ENCODE measurements at places on chromosomes 4 and X. TPM values are rescaled to one million over a fixed set of nuclear protein-coding genes. Genes with fewer than 3 reads are reported as not detected.

Gene IL2RG
- 33.1 TPM for total RNA-seq

GRCh38 chr4:40289366-40290188 is 45.6 kb upstream of the CHRNA9 start:
- no peak for DNase-seq
- H3K36me3 ChIP-seq = no peaks in the 10 kb centered on the region
- H3K27ac ChIP-seq = no peak overlapping the region
- H3K4me3 ChIP-seq = no peak overlapping the region
- no peaks in the 10 kb centered on the region for H3K27me3 ChIP-seq

Gene DUSP21
- not detected for total RNA-seq

DNA sequence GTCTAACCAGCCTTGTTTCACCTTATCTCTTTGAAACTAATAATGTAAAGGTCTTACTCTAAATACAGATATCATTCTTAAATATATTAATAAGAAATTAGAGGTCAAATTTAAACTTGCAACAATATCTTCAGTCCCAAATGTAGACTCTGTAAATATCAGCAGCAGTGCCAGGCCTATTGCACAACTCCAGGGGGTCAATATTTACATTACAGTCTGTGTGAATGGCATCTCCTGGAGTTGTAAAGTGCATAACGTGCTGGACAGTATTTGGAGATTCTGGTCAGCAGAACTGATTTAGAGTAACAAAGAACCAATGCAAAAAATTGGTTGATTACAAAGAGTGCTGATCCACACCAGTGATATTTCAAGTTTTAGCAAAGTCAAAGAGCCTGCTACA is 1225.9 kb downstream of the PCDH19 start:
- H3K27ac ChIP-seq = no peak overlapping the region
- no peaks in the 10 kb centered on the region for H3K36me3 ChIP-seq
- H3K27me3 ChIP-seq = no peaks in the 10 kb centered on the region
- no peak for DNase-seq

DNA sequence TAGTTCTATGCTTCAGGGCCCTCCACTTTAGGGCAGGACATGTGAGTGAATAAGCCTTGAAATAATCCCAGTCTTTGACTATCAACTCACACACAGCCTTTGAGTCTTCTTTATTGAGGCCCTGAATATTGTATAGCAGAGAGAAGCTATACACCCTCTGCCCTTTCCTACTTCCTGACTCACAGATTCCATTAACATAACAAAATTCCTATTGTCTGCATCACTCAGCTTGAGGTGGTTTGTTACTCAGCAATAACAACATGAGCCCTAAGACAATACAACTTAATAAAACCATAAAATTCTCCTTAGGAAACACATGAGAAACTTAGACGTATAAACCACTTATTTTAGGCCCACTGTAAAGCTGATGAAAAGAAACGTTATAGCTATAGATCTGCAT is 680.3 kb upstream of the DIAPH2 start:
- H3K4me1 ChIP-seq = no peaks in the 10 kb centered on the region
- H3K36me3 ChIP-seq = no peaks in the 10 kb centered on the region
- no peaks in the 10 kb centered on the region for H3K27me3 ChIP-seq
- H3K4me3 ChIP-seq = no peak overlapping the region
- DNase-seq = no peak

DNA sequence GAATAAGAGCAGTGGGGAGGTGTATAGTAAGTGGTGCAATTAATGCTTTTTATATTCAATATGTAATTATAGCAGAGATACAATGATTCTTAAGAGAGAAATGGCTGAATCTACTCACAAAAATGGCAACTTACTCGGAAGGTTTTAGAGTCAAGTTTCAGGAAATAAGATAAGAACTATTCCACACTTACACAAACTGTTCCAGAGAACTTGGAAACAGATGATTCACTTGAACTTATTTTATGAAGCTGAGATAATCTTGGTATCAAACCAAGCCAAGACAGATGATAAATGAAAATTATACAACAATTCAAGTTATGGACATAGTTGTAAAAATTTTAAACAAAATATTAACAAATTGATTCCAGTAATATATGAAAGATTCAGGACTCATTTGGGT is 311.3 kb upstream of the HS3ST1 start:
- no peaks in the 10 kb centered on the region for H3K4me1 ChIP-seq
- no peak overlapping the region for H3K27ac ChIP-seq
- no peaks in the 10 kb centered on the region for H3K27me3 ChIP-seq
- no peaks in the 10 kb centered on the region for H3K36me3 ChIP-seq
- no peak overlapping the region for H3K4me3 ChIP-seq
- no peak for DNase-seq

- H3K4me1 ChIP-seq = no peaks in the 10 kb centered on the region
- no peaks in the 10 kb centered on the region for H3K27me3 ChIP-seq
- no peak overlapping the region for H3K4me3 ChIP-seq
- H3K27ac ChIP-seq = no peak overlapping the region
- no peak for DNase-seq
Measured at GRCh38 chr4:138445098-138445497, 202.9 kb upstream of the SLC7A11 start.

Gene TMSB15C
- 1.2 TPM for total RNA-seq

Gene SOWAHD
- 9.6 TPM for total RNA-seq
